ENCODE measurements at places on chromosomes 4 and X. TPM values are rescaled to one million over a fixed set of nuclear protein-coding genes. Genes with fewer than 3 reads are reported as not detected.
A peak's percentile ranks its signal among the peaks of the same experiment; 100 is the strongest.

GRCh38 chrX:17411205-17411604, 36.2 kb downstream of the NHS start:
- DNase-seq: no peak

- no peak for DNase-seq
These were observed 73.0 kb upstream of the ZNF518B start for GRCh38 chr4:10530137-10530786.

- DNase-seq: no peak
These were observed 37.1 kb downstream of the ENOPH1 start for GRCh38 chr4:82467471-82467870.

- peak; percentile 72 for DNase-seq
These were observed 13.4 kb downstream of the ARHGEF6 start for GRCh38 chrX:136767104-136767941.

The UGT2A3 gene
- polyA plus RNA-seq: not detected

The MUC7 gene
- not detected for polyA plus RNA-seq

The GPR119 gene
- not detected for polyA plus RNA-seq

The DOK7 gene
- 17.3 TPM for polyA plus RNA-seq

GRCh38 chrX:100407784-100408712, 2.0 kb downstream of the PCDH19 start:
- DNase-seq: peak; percentile 10

DNA sequence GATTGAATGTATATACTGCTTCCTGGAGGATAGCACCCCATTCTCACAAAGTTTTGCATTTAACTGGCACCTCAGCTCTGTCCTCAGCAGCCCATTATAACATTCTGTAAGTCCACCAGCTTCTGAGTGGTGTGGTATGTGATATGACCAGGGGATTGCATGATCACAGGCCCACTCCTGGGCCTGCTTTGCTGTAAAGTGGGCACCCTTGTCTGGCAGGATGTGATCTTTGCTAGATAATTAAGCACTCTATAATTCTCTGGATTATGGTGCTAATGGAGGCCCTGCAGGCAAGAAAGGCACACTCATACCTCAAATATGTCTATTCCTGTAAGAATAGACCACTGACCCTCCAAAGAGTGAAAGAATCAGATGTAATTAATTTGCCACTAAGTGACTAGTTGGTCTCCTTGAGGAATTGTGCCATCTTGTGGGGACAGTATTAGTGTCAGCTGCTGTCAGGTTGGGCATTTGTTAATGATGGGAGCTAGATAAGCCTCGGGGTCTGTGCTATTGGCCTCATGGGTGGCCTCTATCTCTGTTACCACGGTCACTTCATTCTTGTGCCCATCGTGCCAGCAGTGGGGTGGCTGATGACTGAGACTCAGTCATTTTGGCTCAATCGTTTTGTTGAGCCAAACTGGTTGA, 2.2 kb upstream of the CFI start:
- DNase-seq: no peak

The TRAM1L1 gene
- 0.29 TPM for polyA plus RNA-seq

GRCh38 chr4:85153221-85153620, 186.7 kb upstream of the WDFY3 start:
- DNase-seq: no peak

The PPP1R2C gene
- polyA plus RNA-seq: not detected

- no peak for DNase-seq
These were observed 25.3 kb downstream of the GPM6B start for GRCh38 chrX:13791559-13791958.

GRCh38 chr4:182369211-182369610, 126.0 kb downstream of the TENM3 start:
- no peak for DNase-seq

- no peak for DNase-seq
These were observed 517 bp downstream of the LEF1 start for GRCh38 chr4:108168160-108168670.

- DNase-seq: no peak
These were observed 157.0 kb downstream of the TSPAN5 start for GRCh38 chr4:98501383-98501782.

The SLC49A3 gene
- polyA plus RNA-seq: 3.7 TPM

The ARR3 gene
- polyA plus RNA-seq: not detected

The WNK3 gene
- polyA plus RNA-seq: 0.01 TPM

DNA sequence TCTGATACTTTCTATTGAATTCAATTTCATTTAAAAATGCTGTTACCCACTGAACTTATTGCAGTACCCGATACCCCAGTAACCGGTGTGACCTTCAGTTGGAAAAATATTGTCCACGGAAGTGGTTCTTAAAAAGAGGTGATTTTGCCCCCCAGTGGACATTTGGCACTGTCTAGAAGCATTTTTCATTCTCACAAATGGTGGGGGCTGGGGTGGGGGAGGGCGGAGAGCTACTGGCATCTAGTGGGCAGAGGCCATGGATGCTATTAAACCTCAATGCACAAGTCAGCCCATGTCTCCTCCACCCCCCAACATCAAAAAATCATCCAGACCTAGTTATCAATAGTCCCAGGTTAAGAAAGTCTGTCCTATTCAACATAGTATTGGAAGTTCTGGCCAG, 19.6 kb upstream of the CHM start:
- DNase-seq: no peak

The PASD1 gene
- 0.01 TPM for polyA plus RNA-seq

DNA sequence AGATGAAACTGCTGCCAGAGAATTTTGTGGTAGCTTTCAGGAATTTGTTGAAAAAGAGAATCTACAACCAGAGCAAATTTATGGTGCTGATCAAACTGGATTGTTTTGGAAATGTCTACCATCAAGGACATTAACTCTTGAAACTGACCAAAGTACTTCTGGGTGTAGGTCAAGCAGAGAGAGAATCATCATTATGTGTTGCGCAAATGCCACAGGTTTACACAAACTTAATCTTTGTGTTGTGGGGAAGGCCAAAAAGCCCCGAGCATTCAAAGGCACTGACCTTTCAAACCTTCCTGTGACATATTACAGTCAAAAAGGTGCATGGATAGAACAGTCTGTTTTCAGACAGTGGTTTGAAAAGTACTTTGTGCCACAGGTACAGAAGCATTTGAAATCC, 2.1 kb downstream of the TIGD2 start:
- no peak for DNase-seq

The WDR19 gene
- 5.4 TPM for polyA plus RNA-seq

- DNase-seq: no peak
These were observed 44.5 kb downstream of the SHROOM4 start for GRCh38 chrX:50769389-50770063.

The NAP1L3 gene
- 0.14 TPM for polyA plus RNA-seq

GRCh38 chr4:54372951-54373350, 143.9 kb downstream of the PDGFRA start:
- DNase-seq: no peak

DNA sequence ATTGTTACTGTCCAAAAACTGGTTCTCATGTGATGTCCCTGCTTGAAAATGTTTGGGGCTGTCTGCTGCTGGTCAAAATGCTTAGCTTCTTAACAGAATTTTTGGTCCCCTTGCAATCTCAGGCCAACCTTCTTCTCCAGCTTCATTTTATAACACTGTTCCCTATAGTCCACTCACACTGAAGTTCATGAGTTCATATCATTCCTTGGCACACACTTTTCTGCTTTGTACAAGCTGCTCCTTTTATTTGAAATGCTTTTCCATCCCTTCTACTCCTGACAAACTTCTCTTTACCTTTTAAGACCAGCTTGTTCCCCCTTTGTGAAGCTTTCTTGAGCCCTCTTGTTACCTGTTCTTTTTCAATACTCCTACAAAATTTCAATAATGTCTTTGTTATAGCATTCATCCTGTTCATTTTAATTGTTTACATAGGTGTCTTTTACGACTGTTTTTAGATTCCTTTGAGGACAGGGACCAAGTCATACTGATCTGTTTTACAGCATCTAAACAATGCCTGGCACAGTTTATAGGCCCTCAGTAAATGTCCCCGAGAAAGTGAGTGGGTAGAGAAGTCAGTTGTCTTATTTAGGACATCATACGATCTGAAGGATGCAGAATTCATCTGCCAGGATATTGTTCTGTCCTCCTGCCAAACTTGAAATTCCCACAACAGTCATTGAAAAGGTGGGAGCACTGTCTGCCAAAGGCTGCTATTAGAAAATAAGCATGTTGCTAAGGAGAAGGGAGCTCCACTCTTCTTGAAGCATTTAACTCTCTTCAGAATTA, 134.4 kb upstream of the BMPR1B start:
- DNase-seq: no peak

- no peak for DNase-seq
These were observed 64.3 kb downstream of the MSN start for GRCh38 chrX:65731684-65732289.

GRCh38 chr4:11496351-11496829, 67.7 kb upstream of the HS3ST1 start:
- DNase-seq: no peak

The PHF8 gene
- polyA plus RNA-seq: 8.8 TPM

The KLHL8 gene
- 12.0 TPM for polyA plus RNA-seq

DNA sequence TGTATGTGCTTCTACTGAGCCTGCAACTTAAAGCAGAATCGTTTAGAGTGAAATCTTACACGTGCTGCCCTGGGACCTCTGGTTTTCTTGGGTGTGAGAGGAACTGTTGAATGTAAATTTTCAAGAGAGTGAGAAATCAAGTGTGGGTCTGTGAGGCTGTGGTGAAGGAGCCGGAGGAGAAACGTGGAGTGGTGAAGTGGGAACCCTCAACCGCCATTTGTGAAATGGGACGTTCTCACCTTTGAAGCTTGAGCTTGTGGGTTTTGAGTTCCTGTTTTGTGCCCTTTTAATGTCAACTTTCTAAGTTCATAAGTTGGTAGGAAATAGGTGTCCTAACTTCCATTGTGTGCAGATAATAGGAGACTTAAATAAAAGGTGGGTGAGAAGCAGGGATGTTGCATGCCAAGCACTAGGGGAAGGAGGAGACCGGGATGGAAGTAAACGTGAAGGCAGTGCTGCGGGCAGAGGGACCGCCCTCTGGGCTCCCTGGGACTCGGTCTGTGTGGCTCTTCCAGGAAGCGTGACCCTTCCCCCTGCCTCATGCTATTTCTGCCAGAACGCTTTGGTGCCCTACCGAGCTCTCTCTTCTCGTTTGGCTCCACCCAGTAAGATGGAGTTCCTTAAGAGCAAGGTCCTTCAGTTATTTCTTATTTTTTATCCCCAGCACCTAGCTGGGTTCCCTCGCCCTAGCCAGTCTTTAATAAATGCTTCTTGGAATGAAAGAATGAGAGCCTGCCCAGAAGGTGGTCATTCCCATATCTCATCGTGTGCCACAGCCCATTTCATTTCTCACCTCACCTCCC, 56.0 kb downstream of the TMEM131L start:
- DNase-seq: no peak

The CXCL1 gene
- 1.2 TPM for polyA plus RNA-seq

GRCh38 chr4:80307774-80308465, 27.6 kb upstream of the CFAP299 start:
- DNase-seq: no peak

DNA sequence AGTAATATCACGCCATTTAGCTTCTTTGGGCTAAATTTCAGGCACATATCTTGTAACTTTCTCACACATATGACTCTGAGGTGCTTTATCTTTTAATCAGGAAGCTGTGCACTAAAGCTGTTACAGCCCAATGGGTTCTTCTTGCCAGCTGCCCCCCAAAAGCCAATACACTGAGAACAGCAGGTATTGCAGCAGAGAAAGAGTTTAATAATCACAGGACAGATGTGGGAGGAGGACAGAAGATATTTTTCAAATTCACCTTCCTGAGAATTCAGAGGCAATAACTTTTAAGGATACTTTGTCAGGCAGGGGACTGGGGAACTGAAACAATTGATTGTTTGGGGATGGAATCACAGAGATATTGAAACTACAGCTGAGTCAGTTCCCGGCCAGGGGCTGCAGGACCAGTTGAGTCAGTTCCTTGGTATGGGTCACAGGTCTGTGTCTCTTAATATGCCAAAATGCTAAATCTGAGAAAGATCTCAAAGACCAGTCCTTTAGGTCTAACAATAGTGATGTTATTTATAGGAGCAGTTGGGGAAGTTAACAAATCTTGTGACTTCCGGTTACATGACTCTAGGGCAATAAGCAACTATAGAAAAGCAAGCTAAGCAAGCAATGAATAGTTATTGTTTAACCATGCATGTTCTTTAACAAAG, 28.1 kb downstream of the DDIT4L start:
- no peak for DNase-seq

DNA sequence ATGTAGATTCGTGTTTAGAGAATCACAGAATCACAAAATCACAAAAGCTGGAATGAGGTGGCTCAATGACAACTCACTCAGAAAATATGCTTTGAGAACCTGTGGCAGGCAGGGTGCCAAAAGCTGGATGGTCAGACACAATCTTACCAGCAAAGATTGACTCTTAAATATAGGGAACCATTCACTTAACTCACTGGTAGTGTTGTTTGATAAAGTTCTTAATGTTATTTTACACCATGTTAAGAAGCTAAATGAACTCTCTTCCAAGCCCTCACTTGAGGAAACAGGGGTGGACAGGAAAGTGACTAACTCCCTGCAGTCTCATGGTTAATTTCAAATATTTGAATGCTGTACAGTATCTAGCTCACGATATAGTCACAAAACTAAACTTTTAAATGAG, 5.7 kb upstream of the SCOC start:
- DNase-seq: no peak

DNA sequence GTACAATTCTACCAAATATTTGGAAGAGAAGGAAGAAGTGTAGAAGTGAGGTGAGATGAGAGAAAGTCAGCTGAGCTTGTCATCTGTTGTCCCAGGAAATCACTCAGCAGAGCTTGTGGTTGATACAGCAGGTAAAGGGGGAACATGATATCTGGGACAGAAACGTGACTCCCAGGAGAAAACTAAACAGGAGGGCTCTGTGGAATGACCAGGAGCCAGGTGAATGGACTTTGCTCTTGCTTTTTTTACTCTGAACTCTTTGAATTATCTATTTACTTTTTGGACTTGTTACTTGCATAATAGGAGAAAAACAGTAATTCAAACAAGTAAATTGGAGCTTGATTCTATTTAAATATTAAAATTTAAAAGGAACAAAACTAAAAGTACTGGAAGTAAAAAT, 555.6 kb upstream of the FRG1 start:
- DNase-seq: no peak

- DNase-seq: no peak
These were observed 859.5 kb downstream of the STIM2 start for GRCh38 chr4:27720010-27720766.

The RPA4 gene
- 0.20 TPM for polyA plus RNA-seq

Measured in psoas muscle (tissue), 8 donors.